ENCODE measurements at places on chromosomes 16 and 17.

DNA sequence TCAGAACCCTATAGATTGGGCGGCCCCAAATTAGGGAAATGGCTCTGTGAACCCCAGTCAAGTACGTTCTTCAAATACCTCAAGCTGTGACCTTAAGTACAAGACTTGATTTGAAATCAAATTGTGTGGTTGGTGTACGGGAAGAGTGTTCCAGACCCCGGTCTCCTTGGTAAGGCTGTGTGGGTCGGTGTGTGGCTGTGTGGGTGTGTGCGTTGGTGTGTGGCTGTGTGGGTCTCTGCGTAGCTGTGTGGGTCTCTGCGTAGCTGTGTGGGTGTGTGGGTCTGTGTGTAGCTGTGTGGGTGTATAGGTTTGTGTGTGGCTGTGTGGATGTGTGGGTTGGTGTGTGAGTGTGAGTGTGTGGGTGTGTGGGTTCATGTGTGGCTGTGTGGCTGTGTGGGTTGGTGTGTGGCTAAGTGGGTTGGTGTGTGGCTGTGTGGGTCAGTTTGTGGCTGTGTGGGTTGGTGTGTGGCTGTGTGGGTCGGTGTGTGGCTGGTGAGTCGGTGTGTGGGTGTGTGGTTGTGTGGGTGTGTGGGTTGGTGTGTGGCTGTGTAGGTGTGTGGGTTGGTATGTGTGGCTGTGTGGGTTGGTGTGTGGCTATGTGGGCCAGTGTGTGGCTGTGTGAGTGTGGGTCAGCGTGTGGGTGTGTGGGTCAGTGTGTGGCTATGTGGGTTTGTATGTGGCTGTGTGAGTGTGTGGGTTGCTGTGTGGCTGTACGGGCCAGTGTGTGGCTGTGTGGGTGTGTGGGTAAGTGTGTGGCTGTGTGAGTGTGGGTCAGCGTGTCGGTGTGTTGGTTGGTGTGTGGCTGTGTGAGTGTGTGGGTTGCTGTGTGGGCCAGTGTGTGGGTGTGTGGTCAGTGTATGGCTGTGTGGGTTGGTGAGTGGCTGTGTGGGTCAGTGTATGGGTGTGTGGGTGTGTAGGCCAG is 238.7 kb upstream of the ZFHX3 start:
- no peak for DNase-seq

DNA sequence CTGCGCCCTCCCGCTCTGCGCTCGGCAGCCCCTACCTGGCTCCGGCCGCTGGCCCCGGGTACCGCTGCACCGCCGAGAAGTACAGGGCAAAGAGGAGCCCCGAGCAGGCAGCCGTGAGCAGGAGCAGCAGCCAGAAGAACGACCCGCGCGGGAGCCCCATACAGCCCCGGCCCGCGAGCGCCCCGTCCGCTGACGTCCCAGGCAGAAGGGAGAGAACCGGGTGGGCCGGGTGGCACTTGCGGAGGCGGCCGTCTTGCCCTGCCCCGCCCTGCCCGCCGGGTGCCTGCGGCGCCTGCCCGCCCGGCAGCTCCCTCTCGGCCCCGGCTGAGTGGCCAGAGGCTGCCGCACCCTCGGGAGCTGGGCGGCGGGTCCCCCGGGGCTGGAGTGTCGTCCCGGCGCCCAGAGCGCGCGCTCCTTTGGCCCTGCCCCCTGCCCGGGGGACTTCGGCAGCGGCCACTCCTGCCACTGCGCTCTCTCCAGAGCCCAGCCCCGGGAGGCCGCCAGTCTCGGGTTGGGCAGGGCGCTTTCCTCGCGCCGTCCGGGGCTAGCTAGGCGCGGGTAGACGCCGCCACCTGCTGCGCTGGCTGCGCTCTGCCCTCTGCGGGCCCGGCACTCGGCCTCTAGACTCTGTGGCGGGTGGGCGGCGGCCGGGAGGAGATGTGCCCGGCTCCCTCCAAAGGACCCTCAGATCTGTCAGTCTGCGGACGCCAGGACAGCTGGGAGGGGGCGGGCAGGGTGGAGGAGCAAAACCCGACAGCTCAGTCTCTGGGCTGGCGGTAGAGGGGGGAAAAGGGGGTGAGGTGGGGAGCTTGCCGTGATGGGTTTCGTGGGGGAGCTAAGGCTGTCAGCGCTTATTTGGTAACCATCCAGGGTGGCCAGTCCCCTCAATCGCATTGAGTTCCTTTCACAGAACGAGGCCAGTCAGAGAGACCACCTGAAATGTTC is at the start of gene ST6GALNAC2:
ST6GALNAC2 (minus strand) TSS at position 212 of the 945 bp plus-strand sequence; CDS start at position 160, 52 bp downstream.
- peak; percentile 66 for DNase-seq

- no peak for DNase-seq
Observed at GRCh38 chr17:47735139-47735464, 2.1 kb downstream of the TBX21 start.

GRCh38 chr17:60300949-60301348 is 91.0 kb downstream of the USP32 start:
- no peak for DNase-seq

DNA sequence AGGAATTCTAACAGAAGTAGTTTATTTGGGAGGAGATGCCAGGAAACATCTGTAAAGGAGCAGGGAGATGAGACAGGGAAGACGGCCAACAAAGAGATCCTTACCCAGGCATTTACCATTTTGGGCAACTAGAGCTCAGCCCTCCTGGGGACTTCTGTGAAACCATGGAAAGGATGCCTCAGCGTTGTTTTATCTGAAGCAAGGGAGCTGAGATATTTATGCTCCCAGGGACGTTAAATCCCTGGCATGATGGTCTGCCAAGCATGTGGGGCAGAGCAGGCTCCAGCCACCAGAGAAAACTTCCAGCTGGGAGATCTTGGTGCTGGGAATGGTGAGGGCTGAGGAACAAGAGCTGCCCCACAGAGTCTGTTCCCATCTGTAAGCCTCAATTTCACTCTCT is 114.8 kb upstream of the FOXF1 start:
- DNase-seq, result no peak

DNA sequence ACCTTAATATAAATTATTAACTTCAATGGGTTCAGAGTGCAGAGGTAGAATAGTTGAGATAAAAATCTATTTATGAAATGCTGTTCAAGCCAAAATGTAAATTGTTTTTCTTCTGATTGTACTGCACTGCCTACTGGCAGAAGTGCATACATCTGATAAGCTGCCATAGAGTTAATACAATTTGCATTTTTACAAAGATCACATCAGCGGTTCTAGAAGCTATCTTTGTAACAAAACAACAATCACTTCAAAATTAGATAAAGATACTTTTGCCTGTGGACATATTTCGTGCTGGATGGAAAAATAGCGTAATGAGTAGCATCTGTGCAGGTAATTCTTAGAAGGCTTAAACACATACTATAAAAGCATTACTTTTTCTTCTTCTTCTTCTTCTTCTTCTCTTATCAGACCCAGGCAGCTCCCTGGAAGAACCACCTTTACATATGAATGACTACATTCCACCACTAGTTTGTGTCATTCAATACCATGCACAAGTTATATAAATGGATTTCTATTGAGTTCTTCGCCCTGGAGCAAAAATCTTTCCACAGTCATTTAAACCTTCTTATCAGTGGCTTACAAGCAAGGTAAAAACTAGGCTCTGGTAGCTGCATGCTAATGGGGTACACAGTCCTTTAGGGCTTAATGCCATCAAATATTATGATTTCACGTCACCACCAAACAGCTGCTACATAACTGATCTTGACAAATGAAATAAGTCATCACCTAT is 47.0 kb downstream of the SYNRG start:
- DNase-seq, result no peak

DNA sequence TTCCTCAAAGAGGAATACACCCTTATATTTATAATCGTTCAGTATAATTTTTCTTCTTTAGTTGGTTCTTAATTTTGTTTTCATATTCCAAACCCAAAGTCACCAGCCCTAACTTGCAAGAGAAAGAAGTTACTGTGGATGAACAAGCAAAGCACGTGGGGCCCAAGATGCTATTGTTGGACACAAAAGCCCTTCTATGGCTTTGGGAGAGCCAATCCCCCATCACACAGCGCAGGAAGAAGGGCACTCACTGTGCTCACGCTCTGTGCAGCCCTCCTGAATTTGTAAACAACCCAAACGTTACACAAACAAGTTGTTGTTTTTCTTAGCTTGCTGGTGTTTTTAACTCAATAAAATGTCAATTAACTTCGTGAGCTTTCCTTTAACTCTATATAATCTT is 22.5 kb downstream of the SPPL2C start:
- DNase-seq, result no peak

All from EL (cell line).